ENCODE measurements at places on chromosomes 2 and 18.

DNA sequence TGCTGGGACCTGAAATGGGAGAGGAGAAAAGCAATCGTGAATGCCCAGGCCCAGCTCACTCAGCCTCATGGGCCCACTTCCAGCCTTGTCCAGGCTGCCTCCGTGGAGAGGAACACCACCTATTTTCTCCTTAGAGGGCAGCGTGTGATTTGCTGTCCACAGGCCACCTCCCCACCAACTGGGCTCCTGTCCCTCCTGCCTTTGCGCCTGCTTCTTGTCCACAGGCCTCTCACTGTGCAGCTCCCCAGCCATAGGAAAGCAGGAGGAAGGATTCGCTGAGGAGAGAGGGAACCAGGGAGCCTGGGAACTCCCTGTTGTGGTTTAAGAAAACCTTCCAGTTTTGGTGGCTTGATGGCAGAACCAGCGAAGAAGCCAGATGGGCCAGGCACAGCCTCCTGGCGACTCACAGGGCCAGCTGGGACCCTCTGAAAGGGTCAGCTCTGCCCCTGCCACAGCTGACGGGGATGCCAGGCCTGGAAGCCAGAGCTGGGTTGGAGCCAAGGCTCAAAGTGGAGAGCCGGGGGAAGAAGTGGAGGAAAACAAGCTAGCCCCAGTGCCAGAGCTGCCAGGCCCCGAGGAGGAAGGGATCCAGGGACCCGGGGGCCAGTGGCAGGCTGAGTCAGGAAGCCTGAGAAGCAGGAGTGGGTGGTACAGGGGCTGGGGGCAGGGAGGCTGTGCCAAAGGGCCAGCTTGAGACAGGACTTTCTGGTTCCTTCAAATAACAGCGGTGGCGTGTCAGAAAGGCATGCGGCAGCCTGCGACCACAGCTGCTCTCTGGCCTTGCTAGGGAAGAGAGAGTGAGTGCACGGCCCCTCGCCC lies 9.9 kb downstream of the TMBIM1 start:
- no peak for DNase-seq

DNA sequence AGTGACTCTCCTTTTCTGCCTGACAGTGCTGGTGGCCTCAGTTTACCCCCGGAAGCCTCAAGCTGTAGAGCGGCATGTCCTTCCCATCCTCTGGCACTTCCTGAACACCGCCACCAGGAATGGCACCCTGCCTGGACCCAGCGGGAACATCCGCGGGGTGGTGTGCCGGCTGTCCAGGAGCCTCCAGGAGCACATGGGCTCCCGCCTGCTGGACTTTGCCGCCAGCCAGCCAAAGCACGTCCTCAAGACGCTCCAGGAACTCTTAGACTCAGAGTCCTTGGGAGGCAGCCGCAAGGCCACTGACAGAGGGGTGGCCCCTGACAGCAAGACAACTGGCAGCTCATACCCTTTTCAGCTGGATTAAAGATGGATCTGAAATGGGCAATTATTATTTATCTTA lies 22.6 kb downstream of the PCARE start:
- no peak for DNase-seq

- DNase-seq: no peak
Measured at GRCh38 chr18:68376926-68377325, 338.0 kb downstream of the TMX3 start.

GRCh38 chr2:152072011-152072410 lies 26.8 kb downstream of the CACNB4 start:
- no peak for DNase-seq

DNA sequence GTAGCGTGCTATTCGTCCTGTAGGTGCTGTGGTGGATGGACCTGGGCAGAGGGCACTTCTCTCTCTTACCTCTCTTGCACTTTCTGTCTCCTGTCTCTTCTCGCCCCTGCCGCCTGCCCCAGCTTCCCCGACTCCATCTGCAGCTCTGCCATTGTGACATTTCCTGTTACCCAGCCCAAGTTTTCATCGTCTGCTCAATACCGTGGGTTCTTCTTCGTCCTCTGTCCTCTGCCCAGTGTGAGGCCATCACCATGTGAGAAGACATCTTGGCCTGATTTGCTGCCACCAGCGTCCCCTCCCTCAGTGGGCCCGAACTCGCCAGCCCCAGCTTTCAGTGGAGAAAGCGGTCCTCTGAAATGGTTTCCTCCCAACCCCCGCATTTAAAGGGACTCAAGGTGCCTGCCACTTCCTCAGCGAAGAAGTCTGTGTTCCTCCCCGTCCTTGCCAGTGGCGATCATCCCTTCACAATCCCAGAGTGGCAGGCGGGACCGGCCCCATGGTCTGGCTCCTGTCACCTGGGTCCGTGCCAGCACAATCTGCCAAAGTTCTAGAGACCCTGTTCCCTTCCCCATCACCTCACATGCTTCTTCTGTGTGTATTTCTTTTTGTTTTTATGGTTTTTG lies 18.0 kb downstream of the TGOLN2 start:
- no peak for DNase-seq

DNA sequence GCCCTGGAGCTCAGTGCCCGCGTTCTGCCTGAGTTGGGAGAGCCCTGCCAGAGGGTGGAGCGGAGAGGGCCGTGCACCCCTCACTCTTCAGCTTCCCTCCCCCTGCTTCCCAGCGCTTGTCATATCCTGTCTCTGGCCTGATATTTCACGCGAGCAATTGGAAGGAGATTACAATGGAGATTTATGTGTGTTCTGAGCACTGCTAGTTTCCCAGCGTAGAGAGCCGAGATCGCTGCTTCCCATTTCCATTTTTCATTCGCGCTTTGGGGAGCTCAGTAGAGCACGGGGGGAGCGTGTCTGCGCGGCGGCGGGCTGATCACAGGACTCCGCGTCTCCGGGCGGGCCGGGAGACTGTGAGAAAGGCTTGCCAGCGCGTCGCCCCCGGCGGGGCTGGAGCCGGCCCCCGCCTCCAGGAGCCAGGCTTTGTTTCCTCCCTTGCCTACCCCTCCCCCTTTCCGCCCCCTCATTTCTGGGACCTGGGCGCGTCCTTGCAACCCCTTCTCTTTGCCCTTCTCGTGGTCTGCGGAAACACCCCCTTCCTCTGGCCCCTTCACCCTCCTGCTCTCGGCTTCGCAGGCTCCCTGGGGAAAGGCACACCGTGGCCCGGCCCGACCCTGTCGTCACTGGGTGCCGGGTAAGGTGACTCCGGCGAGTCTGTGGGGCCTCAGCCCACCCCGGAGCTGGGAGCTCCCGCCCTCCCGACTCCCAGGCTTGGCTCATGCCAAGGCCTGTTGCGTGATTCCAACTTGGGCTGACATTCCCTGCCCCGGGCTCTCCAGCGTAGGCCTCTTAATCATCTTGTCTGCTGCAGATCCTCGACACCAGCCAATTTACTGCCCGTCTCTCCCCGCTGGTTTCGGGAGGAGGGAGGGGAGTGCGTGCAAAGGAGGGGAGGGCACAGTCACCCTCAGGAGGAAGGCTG lies 5.8 kb downstream of the DLX2 start:
- DNase-seq: no peak

DNA sequence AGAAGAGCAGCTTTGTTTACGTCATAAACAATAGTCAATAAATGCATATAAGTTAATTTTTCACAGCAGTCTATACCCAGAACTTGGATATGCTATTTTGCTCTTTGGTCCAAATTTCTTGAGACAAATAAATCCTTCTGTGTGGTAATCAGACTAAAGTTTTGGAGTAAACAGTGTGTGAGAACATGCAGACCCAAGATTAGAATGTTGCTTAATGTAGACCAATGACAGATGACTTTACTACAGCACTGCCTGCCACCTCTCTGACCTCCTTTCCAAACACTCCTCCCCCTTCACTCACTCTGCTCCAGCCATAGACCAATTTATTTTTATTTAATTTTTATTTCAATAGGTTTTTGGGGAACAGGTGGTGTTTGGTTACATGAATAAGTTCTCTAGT lies 115.3 kb upstream of the TANK start:
- no peak for DNase-seq

DNA sequence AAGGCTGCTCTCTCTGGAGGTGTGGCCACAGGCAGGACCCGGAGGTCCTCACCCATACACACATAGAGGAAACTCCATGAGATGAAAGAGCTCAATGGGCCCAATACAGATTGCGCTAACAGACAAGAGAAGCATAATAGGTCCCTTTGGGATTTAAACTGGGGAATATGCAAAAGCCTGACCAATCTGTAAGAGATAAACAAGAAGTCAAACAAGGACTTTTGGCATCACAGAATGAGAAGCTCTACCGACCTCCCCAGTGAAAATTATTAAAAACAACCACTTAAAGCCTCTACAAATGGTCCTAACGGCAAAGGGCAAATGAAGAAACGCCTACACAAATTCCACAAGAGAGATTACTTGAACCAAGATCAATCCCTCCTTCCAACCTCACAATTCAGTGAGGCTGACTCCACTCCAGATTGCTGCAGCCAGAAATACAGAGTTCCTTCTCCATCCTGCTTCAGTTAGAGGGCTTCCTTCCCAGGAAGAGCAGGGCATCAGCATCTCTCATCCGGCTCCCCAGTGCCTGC lies 10.8 kb downstream of the IWS1 start:
- DNase-seq: no peak
